Colonic mucosa (tissue), 4 donors: ENCODE measurements at places on chromosomes 7 and 10. TPM values are rescaled to one million over a fixed set of nuclear protein-coding genes. Genes with fewer than 3 reads are reported as not detected.

GRCh38 chr7:88153378-88153777 is 66.5 kb downstream of the SRI start:
- no peaks in the 10 kb centered on the region for H3K36me3 ChIP-seq
- H3K4me3 ChIP-seq, result no peak overlapping the region
- H3K27ac ChIP-seq, result no peak overlapping the region
- no peaks in the 10 kb centered on the region for H3K27me3 ChIP-seq

DNA sequence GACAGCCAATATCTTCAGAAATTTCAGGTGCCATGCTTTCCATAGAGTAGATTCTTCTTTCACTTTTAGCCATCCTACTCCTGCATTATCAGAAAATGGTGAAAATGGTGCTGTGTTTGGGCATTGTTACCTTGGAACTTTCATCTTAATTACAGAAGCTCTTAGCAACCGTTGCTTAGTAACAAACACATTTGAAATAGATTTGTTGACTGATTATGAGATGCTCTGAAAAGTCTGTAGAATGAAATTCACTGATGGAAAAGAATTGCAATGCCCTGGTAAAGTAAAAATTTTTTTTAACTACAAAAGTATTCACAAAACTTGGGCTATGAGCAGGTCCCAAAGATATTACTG is 249.3 kb upstream of the NEBL start:
- DNase-seq, result no peak
- H3K27ac ChIP-seq, result no peak overlapping the region
- H3K4me3 ChIP-seq, result no peak overlapping the region
- no peaks in the 10 kb centered on the region for H3K4me1 ChIP-seq
- H3K36me3 ChIP-seq, result no peaks in the 10 kb centered on the region

- DNase-seq, result no peak
- peak overlapping the region; percentile 68 for H3K27ac ChIP-seq
- H3K36me3 ChIP-seq, result no peaks in the 10 kb centered on the region
Observed at GRCh38 chr7:7970237-7970530, 1.6 kb downstream of the GLCCI1 start.

Gene HOXA2
- total RNA-seq, result 2.4 TPM

- H3K27me3 ChIP-seq, result no peaks in the 10 kb centered on the region
- H3K27ac ChIP-seq, result no peak overlapping the region
- no peaks in the 10 kb centered on the region for H3K36me3 ChIP-seq
- H3K4me1 ChIP-seq, result no peaks in the 10 kb centered on the region
- DNase-seq, result no peak
Observed at GRCh38 chr7:40643664-40644063, 508.9 kb downstream of the SUGCT start.

Gene DEPP1
- 20.2 TPM for total RNA-seq

- no peak overlapping the region for H3K4me3 ChIP-seq
- DNase-seq, result no peak
- no peak overlapping the region for H3K27ac ChIP-seq
- H3K27me3 ChIP-seq, result no peaks in the 10 kb centered on the region
- H3K36me3 ChIP-seq, result no peaks in the 10 kb centered on the region
Observed at GRCh38 chr7:144386741-144387140, 16.8 kb downstream of the NOBOX start.

DNA sequence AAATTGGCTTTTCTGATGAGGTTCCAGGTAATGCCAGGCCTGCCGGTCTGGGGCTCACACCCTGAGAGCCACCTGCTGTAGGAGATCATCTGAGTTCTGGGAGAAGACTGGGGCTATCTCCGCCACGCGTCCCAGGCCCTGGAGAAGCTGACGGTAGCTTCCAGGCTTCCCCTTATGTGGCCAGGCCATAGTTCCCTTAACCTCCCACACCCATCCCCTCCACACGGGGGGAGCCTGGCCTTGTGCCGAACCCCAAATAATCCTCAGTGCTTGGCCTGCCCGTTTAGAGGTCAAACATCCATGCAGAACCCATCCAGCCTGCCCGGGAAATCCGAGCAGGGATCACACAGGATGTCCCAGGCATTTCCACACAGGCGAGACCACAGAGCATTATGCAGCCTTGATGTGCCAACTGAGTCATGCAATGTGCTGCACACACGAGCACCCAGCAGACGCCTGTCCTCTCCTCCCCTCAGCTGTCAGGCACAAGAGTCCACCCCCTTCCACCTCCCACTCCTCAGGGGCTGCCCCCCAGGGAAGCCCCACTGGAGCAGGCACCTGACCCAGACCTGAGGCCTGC is 176.2 kb downstream of the PRKAG2 start:
- H3K27ac ChIP-seq, result no peak overlapping the region
- no peak for DNase-seq
- no peaks in the 10 kb centered on the region for H3K36me3 ChIP-seq
- H3K27me3 ChIP-seq, result no peaks in the 10 kb centered on the region

- H3K27ac ChIP-seq, result no peak within 1 kb of the TSS
- peaks cover 16% of the 10 kb centered on the region for H3K27me3 ChIP-seq
- no peaks in the 10 kb centered on the region for H3K4me1 ChIP-seq
- peak within 1 kb of the TSS; percentile 31 for H3K4me3 ChIP-seq
- H3K36me3 ChIP-seq, result no peaks in the 10 kb centered on the region
- peak; percentile 18 for DNase-seq
Observed at GRCh38 chr7:93890464-93891068, at the start of gene TFPI2. TFPI2 (minus strand) TSS chr7:93890753; CDS start chr7:93890678, 75 bp downstream.

GRCh38 chr7:50792342-50793119 is 9.8 kb upstream of the GRB10 start:
- peak overlapping the region; percentile 39 for H3K4me3 ChIP-seq
- peaks cover 4% of the 10 kb centered on the region for H3K4me1 ChIP-seq
- no peak overlapping the region for H3K27ac ChIP-seq
- H3K27me3 ChIP-seq, result peaks cover 6% of the 10 kb centered on the region
- H3K36me3 ChIP-seq, result no peaks in the 10 kb centered on the region

DNA sequence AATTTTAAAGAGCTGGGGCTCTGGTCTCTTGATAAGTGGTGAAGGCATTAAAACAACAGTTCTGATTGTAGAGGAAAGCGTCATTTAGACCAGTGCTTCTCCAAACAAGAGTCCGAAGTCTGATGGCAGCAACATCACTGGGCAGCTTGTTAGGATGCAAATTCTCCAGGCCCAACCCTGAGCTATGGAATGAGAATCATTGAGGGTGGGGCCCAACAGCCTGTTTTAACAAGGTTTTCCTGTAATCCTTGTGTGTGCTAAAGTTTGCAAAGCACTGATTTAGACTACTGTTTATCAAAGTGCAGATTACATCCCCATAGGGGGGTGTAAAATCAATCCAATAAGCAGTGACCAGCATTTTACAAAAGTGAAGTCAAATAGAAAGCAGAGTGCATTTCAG is 2.6 kb upstream of the ZNRF2 start:
- H3K36me3 ChIP-seq, result no peaks in the 10 kb centered on the region
- peaks cover 13% of the 10 kb centered on the region for H3K4me1 ChIP-seq
- H3K4me3 ChIP-seq, result no peak overlapping the region
- peak; percentile 85 for DNase-seq

- H3K4me3 ChIP-seq, result no peak overlapping the region
- no peak for DNase-seq
- H3K27me3 ChIP-seq, result no peaks in the 10 kb centered on the region
- no peaks in the 10 kb centered on the region for H3K4me1 ChIP-seq
- H3K27ac ChIP-seq, result no peak overlapping the region
Observed at GRCh38 chr7:28847681-28848080, 110.4 kb downstream of the TRIL start.

DNA sequence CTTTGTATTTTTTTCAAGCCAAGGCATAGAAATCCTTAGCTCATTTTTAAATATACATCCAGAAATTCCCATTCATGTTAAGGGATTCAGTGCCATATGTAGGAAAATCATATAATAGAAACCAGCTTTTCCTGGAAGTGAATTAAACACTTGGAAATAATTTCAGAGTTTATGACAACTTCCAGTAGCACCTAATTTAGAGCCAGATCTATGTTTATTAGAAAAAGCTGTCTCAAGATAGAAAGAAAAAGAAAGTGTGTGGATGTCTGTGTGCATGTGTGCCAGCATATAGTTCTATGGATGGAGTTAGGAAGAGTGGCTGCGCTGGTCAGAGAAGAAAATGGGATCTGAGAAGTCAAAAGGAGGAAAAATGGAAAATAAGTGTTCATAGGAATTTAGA is 225.7 kb downstream of the DGKB start:
- H3K27ac ChIP-seq, result no peak overlapping the region
- DNase-seq, result no peak
- H3K27me3 ChIP-seq, result no peaks in the 10 kb centered on the region
- H3K36me3 ChIP-seq, result no peaks in the 10 kb centered on the region

- H3K27me3 ChIP-seq, result no peaks in the 10 kb centered on the region
- H3K27ac ChIP-seq, result no peak overlapping the region
- no peaks in the 10 kb centered on the region for H3K36me3 ChIP-seq
- DNase-seq, result no peak
- no peaks in the 10 kb centered on the region for H3K4me1 ChIP-seq
Observed at GRCh38 chr10:120042705-120043104, 150.2 kb downstream of the SEC23IP start.

DNA sequence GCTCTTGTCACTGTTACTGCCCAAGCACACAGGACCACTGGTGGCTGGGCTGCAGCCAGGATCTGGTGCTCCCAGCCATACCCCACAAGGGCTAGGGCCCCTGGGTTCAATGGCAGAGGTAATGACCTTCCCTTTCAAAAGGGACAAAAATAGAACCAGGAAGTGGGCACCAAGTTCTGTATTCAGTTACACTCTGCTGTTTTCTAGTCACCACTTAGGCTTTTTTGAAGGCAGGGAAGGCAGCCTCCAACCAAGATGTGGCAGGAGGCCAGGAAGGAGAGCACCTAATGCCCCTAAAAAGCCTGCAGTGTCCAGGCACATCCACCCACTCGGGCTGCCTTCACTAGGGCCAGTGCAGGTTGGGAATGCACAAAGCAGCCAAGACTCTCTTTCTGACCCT is 47.8 kb downstream of the NOD1 start:
- H3K4me3 ChIP-seq, result no peak overlapping the region
- peaks cover 18% of the 10 kb centered on the region for H3K4me1 ChIP-seq
- DNase-seq, result no peak

DNA sequence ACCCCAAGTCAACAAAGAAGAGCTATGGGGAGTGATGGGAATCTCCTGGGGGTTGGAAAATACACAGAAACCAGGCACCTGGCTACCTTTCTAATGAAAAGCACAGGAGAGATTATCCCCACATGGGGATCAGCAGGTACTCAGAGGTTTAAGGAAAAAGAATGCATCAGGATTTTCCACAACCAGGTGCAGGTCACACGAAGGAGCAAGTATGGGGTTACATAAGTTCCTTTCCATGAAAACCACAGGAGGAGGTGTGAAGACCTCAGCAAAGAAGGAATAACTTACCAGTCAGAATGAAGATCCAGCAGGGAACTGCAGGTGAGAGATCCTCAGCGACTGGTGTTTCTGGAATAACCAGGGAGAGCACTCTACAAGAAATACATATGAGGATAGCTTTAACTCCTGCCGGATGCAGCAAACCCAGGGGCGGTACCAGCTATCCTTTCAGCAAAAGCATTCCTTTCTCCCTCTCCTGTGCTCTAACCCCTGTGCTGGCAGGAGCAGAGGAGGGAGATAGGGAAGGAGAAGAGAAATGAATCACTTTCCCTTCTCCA is 116.7 kb upstream of the TMEM106B start:
- no peak overlapping the region for H3K27ac ChIP-seq
- no peak overlapping the region for H3K4me3 ChIP-seq
- no peaks in the 10 kb centered on the region for H3K4me1 ChIP-seq
- DNase-seq, result no peak
- no peaks in the 10 kb centered on the region for H3K27me3 ChIP-seq

Gene NEUROD6
- not detected for total RNA-seq

GRCh38 chr7:37212556-37212955 is 236.1 kb downstream of the ELMO1 start:
- no peak overlapping the region for H3K27ac ChIP-seq
- DNase-seq, result no peak
- no peaks in the 10 kb centered on the region for H3K27me3 ChIP-seq
- no peaks in the 10 kb centered on the region for H3K4me1 ChIP-seq
- no peaks in the 10 kb centered on the region for H3K36me3 ChIP-seq

DNA sequence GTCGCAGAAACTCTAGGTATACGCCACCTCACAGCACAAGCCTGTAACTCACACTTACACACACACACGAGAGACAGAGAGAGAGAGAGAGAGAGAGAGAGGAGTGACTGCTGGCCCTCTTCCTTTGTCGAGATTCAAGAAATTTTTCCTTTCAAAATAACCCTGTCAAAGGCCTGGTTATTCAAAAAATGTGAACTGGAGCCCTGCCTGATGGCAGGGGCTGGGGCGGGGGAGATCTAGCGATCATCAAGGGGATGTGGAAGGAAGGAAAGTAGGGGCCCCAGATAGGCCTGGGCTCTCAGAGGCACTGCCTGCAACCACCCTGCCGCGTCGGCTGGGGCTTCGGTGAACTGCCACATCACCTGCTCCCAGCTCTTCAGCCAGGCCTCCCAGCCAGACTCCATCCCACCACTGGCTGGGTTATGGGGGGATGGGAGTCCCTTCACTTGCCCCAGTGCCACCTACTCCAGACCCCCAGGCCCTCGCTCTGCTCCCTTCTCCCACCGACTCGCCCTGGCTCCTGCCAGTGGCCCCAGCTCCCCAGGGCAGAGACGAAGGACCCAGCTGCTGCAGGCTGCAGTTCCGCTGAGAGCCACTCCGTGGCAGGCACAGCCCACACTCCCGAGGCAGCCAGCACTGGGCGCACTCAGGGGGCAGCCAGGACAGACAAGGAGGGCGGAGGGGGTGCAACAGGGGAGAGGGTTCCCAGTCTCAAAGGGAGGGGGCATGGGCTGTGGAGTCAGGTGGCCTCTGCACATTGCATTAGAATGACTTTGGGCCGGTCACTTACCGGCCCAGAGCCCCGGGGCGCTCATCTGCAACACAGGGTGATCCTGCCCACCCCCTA is 15.3 kb downstream of the KCNH2 start:
- H3K27me3 ChIP-seq, result no peaks in the 10 kb centered on the region
- H3K27ac ChIP-seq, result no peak overlapping the region
- no peaks in the 10 kb centered on the region for H3K4me1 ChIP-seq
- no peaks in the 10 kb centered on the region for H3K36me3 ChIP-seq
- DNase-seq, result peak; percentile 54
- no peak overlapping the region for H3K4me3 ChIP-seq

Gene C7orf57
- total RNA-seq, result 0.24 TPM

Gene KCNH2
- total RNA-seq, result 3.3 TPM

DNA sequence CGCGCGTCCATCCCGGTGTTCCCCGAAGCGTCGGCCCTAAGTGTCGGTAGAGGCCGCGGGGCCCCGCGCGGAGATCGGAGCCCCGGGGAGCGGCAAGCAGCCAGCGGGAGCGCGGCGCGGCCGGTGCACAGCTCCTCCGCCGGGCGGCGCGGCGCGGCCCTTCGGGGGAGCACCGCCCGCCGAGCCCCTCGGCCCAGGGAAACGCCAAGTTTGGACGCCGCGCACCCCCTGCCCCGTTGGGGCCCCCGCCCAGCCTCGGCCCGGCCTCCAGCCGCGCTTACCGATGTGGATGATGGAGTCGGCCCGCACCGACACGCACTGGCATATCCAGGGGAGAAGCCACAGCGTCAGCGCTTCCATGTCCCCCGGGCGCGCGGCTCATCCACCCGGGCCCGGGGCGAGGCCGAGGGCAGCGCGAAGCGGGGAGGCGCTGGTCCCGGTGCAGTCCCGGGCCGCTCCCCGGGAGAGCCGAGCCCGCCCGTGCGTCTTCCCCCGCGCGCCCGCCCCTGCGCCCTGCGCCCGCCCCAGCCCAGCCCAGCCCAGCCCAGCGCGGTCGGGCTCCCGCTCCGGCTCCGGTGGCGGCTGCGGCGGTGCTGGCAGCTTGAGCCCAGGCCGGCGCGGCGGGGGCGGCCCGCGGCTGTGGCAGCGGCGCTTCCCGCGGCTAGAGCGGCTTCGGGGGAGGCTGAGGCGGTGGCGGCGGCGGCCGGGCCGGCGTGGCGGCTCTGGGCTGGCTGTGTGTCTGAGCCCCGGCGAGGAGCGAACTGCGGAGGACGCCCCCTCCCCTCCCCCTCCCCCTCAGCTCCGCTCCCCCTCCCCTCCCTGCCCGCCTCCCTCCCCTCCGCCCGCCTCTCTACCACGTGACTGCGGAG is at the start of gene GRID1:
Gene GRID1, minus strand, starts transcription at position 763 of the 869 bp plus-strand sequence.
- H3K27ac ChIP-seq, result no peak within 1 kb of the TSS
- no peaks in the 10 kb centered on the region for H3K36me3 ChIP-seq
- H3K4me1 ChIP-seq, result no peaks in the 10 kb centered on the region
- no peak for DNase-seq
